ENCODE measurements at places on chromosomes 2 and 18. TPM values are rescaled to one million over a fixed set of nuclear protein-coding genes. Genes with fewer than 3 reads are reported as not detected.

Gene ALK
- not detected for total RNA-seq

Gene GAD1
- total RNA-seq = not detected

Gene FAM161A
- total RNA-seq = 6.5 TPM

Gene ARHGAP15
- total RNA-seq = not detected

Gene TWIST2
- 13.6 TPM for total RNA-seq

Gene CDK15
- 0.06 TPM for total RNA-seq

Gene C2orf81
- 1.2 TPM for total RNA-seq

Gene RFTN2
- 0.87 TPM for total RNA-seq

Gene MPP4
- 1.3 TPM for total RNA-seq

Gene CRYGC
- not detected for total RNA-seq

- DNase-seq = no peak
Measured at GRCh38 chr18:70463085-70463484, 174.2 kb downstream of the SOCS6 start.

DNA sequence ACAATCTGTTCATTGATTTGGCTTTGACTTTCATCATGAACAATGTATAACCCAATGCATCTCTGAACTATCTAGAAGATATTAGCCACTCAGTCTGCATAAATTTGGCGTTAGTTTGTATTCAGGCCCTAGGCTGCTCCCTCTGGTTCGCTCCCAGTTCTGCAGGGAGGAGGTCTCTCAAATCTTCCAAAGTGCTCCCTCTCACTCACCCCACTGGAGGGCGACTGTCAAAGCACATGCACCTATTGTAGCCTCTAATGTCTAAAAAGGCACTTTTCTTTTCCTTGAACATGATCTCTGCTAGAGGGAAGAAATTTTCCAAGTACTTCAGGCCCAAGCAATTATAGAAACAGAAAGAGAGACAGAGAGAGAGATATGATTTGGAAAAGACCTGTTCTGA is 291.5 kb downstream of the TDRD15 start:
- no peak for DNase-seq

GRCh38 chr18:63523660-63524059 is 18.5 kb upstream of the SERPINB12 start:
- no peak for DNase-seq

- DNase-seq = no peak
Measured at GRCh38 chr2:221958224-221958623, 340.6 kb downstream of the PAX3 start.

DNA sequence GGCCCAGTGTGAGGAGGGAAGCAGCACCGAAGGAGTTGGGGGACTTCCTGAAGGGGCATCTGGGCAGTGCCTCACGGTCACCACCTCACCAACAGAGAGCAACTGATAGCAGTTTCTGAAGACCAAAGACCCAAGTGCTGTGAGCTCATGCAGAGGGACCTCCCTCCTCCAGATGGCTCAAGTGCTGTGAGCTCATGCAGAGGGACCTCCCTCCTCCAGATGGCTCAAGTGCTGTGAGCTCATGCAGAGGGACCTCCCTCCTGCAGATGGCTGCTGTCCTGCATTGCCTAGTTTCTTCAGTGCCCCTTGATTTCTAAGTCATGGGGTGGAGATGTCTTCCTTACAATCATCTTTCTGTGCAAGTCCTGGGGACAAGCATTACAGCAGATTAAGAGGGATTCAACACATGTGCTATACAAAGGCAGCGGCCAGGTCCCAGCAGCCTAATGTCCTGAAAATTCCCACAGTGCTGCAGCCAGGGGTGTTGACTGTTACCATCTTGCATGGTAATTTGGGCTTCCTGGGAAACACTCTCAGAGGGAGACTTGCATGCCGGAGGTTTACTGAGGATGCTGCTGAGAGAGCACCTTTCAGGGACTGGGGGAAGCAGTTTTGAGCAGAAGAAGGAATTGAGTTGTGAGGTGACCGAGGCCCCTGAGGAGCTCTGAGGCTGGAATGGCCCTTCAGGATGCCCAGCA is 409.3 kb downstream of the GALR1 start:
- DNase-seq = no peak

- no peak for DNase-seq
Measured at GRCh38 chr2:104766683-104767082, 87.2 kb upstream of the POU3F3 start.

GRCh38 chr18:65752625-65753325 is 2.0 kb downstream of the CDH7 start:
- DNase-seq = no peak

- DNase-seq = no peak
Measured at GRCh38 chr2:217069263-217070042, 209.6 kb upstream of the TNP1 start.

DNA sequence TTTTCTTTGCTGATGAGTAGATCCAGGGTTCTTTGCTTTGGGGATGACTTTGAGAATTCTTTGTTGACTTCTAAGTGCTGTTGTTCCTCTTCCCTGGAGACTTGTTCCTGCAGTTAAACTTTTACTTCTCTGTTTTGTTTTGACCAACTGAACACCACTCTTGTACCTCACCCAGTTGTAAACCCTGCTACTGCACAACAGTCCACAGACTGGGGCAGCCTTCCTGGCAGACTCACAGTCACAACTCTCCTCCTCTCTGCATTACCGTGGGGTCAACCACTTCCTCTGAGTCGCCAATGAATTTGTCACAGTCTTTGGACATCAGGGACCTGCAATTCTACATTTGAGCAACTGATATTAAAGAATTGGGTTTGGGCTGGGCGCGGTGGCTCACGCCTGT is 3.8 kb upstream of the SLC8A1 start:
- no peak for DNase-seq

GRCh38 chr2:160156100-160156499 is 44.0 kb downstream of the ITGB6 start:
- no peak for DNase-seq

DNA sequence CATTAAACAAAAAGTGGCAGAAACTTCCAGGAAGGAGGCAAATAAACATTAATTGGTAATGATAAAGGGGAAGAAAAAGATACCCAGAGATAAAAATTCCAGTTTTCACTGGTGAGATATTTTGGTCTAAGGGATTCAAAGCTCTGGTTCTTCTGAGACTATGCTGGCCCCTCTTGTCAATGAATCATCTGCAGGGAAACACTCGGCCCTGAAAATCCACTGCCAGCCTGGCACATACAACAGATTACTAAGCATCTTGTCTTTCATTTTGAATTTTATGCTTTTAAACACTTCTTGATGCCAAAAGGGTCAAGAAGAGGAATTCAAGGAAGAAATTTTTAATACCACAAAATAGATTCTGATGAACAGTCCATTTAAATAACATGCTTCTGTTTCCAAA is 1603.8 kb upstream of the ZEB2 start:
- no peak for DNase-seq

DNA sequence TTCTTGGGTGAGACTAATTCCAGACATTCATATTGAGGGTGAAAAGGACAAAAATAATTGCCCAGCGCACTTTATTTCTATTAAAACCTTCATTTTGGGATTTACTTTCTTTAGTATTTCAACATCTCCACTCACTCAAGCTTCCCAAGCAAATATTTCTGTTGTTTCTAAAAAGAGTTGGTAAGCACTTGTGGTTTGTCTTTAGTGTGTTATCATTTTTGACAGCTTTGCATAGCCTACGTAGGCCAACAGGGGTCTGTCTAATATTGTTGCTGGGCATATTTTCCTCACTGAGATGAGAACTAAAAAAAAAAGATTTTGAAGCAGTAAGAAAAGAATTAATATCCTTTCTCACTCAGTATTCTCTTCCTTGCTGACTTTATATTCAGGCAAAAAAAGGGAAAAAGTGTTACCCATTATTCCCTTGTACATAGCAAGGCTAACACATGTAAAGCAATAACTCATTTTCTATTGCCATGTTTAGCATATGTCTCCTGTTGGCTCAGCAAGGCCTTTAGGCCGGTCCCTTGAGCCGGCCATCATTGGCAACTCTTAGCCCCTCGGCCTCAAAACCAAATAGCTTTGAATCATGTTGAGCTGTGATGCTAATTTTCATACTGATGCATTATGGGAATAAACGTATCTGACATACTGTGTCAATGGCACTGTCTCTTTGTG is 494.2 kb downstream of the ARHGAP15 start:
- DNase-seq = no peak

DNA sequence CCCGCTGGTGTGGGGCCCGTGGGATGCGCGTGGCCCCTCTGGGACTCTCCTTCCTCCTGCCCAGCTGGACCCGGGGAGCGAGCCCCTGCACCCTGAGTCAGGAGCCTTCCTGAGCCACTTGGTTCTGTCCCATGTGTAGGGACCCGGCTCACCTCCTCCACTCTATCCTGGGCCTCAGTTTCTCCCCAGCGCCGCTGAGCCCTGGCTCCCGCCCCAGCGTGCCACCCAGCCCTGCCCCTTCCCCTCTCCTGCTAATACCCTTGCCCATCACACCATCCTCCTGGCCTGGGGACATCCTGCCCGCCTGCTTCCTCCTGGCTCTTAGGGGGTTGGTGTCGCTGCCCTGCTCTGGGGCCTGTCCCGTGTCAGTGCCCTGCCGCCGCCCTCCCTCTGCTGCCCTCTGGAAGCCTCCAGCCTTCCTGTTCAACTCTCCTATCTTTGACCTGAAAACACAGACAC is 24.8 kb downstream of the GPC1 start:
- DNase-seq = no peak

- DNase-seq = peak; percentile 57
Measured at GRCh38 chr18:79378536-79379250, 17.0 kb upstream of the NFATC1 start.

- peak; percentile 36 for DNase-seq
Measured at GRCh38 chr2:172556284-172557033, 569 bp downstream of the PDK1 start.

DNA sequence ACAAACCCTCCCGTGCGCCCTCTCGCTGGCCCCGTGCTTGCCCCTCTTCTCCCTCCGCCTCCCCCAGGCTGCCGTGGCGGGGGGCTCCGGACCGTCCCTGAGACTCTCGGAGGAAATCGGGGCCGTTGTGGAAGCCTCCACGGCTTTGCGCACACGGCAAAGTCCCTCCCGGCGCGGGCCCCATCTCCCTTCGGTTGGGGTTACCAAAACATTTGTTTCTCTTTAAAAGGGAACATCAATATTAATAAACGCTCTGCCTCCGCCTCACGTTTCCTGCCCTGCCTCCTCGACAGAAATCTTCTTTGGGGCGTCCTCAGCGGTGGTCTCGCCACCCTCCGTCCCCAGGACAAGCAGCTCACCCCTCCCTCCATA is 3.8 kb downstream of the PAX3 start:
- no peak for DNase-seq

Data from NCI-H460 (cell line).